NCI-H748 treated with DMSO at 0.1 percent for 48 hours (cell line): ENCODE measurements at places on chromosomes 12 and 14.

DNA sequence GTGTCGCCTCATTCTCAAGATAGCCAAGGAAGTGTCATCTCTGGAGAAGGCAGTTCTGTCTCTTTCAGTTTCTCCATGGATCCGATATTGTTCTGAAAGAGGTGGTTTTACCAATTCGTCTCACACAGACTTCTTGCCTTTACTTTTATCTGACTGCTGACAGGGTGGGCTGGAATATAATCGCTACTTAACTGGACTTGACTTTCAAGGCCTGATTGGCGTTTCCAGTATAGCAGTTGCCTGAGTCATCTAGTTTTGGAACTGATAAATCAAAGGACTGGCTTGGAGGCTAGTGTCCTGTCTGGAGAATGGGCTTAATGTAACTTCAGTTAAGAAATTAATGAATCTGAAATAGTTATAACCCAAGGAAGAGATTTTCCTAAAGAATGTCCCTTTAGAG, 21.6 kb downstream of the PRKCH start:
- no peak for DNase-seq

GRCh38 chr12:49565406-49566265, 2.3 kb downstream of the MCRS1 start:
- DNase-seq, result no peak

DNA sequence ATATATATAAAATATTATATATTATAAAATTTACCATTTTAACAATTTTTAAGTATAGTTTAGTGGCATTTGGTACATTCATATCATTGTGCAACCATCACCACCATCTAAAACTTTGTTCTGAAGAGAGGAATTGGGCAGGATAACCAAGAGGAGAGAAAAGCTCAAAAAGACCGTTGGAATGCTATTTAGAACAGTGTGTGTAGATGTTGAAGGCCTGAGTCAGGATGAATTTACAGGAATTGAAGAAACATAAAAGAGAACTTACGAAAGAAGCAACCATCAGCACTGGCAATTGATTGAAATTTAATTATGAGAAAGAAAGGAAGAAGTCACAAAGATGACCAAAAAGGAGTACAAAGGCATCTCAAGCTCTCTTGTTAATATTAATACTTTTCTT, 196.9 kb upstream of the PWP1 start:
- DNase-seq, result no peak

DNA sequence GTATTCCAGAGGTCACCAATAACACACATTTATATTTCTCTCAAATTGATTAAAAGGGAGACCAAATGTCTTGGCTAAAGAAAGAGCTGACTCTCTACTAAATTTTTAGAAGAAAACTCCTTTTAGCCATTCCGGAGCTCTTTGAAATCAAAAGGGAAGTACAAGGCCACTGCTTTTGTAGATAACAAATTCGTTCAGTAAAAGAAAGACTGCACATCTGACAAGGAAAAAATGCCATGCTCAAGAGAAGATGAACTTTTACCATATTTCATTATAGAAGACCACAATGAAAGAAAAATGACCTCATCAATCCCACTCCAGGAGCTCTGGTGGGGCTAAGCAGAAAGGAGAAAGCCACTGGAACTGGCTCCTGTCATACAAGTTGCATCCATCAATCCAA, 57.6 kb downstream of the SPTSSA start:
- DNase-seq, result no peak

DNA sequence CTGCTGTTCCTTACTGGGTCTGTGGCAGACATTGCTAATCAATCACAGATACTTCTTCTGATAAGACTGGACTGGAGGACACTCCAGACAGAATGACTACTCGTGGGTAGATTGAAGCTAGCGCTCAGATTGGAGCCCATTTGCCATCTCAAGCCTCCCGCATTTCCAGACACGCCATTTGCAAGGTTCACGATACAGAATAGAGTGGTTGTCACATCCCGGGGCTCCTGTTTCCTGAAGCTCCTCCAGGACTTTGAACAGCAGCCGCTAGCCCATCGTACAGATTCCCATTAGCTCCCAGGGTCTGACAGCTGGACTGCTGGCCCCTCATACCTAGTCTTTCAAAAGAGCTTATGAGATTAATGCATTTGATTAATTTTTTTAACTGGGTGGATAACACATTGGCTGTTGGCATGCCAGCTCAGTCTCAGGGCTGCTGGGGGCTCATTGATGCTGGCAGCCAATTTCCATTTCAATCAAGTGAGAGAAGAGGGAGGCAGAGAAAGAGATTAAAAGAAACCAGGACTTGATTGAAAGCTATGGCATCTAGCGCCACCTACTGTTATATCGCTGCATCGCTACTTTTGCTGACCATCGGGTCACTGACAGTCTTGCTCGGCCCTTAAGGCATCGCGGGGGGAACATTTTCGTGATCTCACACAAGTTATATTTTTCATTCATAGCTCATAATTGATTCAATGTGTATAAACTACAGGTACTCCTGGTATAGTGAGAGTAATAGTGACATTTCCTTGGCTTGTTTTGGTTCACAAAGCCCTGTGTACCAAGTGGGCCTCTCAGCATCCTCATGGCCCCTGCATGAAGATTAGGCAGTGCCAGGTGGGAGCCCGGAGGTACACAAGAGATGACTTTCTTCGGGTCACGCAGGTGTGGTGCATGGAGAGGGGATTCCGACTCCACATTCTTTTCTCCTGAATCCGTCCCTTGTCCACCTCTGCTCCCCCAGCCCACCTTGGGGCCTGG, 78.6 kb downstream of the CCDC60 start:
- DNase-seq, result peak; percentile 87

DNA sequence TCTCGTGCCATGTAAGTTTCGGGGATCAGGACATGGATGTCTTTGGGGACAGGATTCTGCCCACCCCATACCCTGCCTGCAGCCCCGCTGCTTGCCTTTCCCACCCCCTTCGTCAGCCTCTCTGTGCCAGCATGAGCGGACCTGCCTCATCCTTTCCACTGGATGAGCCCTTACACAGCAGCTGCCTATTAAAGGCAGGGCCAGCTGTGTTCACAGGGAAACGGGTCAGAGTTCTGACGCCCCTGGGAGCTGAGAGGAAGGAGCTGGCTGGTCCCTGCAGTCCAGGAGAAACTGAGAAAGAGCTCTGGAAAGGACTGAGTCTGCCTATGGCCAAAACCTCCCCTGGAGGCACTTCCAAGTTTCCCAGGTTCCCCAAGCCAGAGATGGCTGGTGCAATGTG, 83.5 kb upstream of the NCOR2 start:
- no peak for DNase-seq

DNA sequence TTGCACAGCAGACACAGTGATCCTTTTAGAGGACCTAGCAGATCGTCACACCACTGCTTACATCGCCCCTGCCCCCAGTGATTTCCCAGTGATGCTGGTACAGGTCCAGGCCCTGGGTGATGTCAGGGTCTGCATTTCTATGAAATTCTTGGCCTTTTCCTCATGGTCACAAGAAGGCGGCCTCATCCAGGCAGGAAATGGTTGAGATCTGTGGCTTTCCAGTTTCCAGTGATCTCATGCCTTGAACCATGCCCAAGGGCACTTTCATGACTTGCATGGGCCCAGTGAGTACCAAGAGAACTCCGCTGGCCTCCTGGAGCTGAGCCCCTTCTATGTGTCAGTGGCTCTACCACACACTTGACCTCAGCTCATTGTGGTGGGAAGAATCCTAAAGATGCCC, 41.9 kb upstream of the BDKRB2 start:
- no peak for DNase-seq

DNA sequence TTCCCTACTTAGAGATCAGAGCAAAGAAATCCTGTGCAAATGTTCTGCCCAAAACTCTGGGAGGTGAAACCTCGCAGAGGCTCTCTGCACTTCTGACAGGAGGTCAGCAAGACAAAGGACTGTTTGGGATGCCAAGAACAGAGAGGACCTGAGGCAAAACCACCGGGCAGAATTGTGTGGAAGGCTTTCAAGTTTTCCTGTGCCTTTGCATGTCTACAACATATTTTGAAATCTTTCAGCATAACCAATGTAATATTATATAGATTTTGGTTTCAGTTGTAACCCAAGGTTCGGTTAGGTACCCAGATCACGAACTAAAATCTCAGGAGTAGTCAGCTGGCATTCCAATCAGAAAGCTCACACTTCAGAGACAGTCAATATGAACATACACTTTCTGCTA, 99.4 kb upstream of the PLEKHA5 start:
- no peak for DNase-seq

GRCh38 chr14:54877703-54878021, 25.0 kb downstream of the GCH1 start:
- no peak for DNase-seq
